Immature natural killer cell (primary cell): ENCODE measurements at places on chromosomes 1 and 21. TPM values are rescaled to one million over a fixed set of nuclear protein-coding genes. Genes with fewer than 3 reads are reported as not detected.

DNA sequence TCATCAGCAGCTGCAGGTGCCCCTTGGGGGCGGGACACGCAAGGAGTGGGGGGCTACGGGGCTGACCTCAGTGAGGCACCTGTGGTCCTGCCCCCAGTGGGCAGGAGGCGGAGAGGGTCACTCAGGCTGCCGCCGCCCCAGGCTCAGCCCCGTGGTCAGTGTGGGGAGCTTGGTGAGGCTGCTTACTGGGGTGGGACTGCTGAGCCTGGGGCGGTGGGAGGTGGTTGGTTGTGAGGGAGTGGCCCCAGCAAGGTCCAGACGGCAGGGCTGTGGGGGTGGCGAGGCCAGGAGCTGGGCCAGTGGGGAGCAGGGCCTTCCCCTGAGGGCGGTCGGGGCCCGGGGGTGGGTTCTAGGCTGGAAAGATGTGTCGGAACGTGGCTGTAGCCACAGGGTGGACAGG is 14.3 kb downstream of the PFKL start:
- no peak for DNase-seq

DNA sequence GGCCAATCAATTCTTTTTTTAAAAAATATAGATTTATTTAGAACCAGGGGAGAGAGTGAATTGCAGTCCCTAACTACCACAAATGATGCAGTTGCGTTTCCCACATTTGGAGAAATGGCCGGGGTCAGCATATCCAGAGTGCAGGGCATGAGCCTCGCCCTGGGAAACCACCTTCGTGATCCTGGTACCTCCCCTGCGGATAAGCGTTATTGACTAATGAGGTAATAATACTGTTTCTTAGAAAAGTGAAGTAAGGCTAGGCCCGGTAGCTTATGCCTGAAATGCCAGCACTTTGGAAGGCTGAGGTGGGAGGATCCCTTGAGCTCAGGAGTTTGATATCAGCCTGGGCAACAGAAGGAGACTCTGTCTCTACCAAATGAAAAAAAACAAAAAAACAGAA is 111.5 kb upstream of the SLC45A1 start:
- DNase-seq: no peak

- DNase-seq: peak; percentile 3
Measured at GRCh38 chr1:33036051-33036525, 595 bp downstream of the AK2 start.

- DNase-seq: no peak
Measured at GRCh38 chr1:235511470-235512240, 7.4 kb upstream of the B3GALNT2 start.

GRCh38 chr1:90925928-90926869 is 95.6 kb downstream of the ZNF644 start:
- DNase-seq: no peak

DNA sequence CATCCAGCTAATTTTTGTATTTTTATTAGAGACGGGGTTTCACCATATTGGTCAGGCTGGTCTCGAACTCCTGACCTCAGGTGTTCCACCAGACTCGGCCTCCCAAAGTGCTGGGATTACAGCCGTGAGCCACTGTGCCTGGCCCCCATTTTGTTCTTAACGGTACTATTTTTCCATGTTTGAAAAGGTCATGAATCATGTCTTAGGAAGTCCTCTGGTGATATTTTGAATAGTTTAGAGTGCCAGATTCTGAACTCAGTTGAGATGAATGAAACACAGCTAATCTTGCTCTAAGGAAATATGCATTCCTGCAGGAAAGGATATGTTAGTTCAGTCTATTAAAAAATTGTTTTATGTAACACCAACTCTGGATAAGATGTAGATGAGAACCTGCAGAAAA is 62.6 kb upstream of the ATP2B4 start:
- no peak for DNase-seq

GRCh38 chr1:203557390-203557789 is 63.4 kb downstream of the OPTC start:
- DNase-seq: no peak

DNA sequence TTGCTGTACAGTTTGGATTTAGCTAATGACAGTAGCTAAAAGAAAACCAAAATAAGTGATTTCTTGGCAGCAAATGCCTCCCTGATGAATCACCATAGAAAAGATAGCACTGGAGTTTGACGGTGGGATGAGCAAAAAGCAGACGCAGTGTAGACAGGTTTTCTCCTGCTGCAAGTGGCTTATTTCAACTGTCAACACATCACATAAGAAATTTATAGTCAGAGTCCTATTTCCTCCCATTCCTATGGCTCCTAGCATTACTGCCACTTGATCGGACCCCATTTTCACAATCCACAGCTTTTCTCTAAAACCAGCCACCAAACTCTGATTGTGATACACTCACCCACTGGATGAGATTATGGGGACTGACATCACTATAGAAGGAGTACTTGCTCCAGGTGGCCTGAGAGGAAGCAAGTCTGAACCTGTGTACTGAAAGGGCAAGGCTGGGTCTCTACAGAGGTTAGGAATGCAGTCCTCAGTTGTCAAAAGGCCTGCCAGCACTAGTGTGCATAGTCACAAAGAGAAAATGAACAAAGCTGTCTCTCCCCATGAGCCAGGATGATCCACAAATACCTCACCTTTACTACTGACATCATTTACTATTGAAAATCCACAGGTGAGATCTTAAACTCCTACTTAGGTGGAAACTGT is 359.8 kb downstream of the LTN1 start:
- DNase-seq: no peak

GRCh38 chr21:43906585-43907370 is 41.8 kb downstream of the AGPAT3 start:
- no peak for DNase-seq

GRCh38 chr21:38852708-38853107 is 47.0 kb downstream of the ETS2 start:
- no peak for DNase-seq

GRCh38 chr1:36089393-36090121 is 865 bp downstream of the ADPRS start:
- DNase-seq: peak; percentile 16

- DNase-seq: no peak
Measured at GRCh38 chr1:84427250-84428188, 29.2 kb downstream of the DNASE2B start.

- no peak for DNase-seq
Measured at GRCh38 chr1:175822580-175822979, 79.2 kb upstream of the TNR start.

GRCh38 chr1:107877092-107877491 is 87.9 kb downstream of the VAV3 start:
- DNase-seq: no peak

GRCh38 chr1:70204139-70204538 is 1.2 kb downstream of the LRRC40 start:
- no peak for DNase-seq

DNA sequence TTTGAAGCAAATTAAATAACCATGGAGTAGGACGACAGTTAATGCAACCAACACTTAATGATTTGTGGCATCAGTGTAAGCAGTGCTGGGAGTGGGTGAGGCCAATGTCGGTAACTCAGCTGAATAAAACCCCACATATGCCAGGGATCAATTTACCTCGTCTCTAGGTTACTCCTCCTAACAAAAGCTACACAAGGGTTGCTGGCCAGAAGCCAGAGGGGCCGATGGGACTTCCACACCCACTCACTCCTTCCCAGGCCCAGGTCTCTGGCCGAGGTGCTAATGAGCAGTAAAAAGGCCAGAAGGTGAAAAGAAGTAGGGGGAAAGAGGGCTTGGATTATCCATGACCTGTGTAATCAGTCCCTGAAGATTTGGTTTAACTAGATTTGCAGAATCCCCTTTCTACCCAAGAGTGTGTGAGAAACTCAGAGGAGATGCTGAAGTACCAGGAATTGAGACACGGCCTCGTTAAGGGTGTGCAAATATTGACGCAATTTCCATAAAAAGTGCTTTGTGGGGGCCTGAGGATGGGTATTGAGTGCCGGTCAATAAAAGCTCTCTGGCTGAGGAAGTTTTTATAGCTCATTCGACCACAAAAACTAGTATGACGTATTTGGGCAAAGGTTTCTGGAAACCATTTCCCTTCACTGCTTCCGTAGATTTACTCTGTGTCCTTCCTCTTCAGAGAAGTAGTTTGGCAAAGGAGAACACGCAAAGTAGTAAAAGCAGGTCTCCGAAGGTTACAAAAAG is 145.5 kb downstream of the TBX15 start:
- no peak for DNase-seq

DNA sequence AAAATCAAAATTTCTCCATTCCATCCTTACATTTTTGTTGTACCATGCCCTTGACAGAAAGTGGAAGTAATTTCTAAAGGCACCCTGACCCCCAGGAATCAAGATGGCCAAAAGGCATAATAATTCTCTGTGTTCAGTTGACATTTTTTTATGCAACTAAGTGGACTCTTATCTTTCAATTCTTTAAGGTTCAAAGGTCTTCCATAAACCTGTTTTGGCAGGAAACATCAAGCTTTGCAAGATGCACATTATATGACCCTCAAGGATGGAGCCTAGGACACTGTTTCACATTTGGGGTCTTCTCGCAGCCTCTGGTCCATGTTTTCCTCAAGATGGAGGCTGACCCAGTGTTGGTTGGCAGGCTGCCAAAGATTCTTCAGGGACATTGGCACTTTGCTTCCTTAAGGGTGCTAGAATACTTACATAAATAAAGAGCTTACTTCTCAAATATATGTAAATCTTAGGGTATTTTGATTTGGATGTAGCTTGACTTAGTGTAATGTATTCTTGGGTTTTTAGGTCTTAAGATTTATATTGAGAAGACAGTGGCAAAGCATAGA is 48.0 kb upstream of the COG2 start:
- no peak for DNase-seq

- DNase-seq: no peak
Measured at GRCh38 chr1:175572932-175573868, 170.2 kb downstream of the TNR start.

The LHX8 gene
- polyA plus RNA-seq: not detected

The OR2L3 gene
- not detected for polyA plus RNA-seq

The TSPEAR gene
- not detected for polyA plus RNA-seq

The SERPINC1 gene
- 0.62 TPM for polyA plus RNA-seq

The RAB42 gene
- not detected for polyA plus RNA-seq

The TOR1AIP1 gene
- polyA plus RNA-seq: 76.3 TPM

The PCP4 gene
- not detected for polyA plus RNA-seq

The KANK4 gene
- polyA plus RNA-seq: not detected

The GUCA2A gene
- not detected for polyA plus RNA-seq

The RNU1-1 gene
- not detected for polyA plus RNA-seq
